Activated CD8-positive, alpha-beta memory T cell treated with anti-CD3 and anti-CD28 coated beads, Interleukin-2, amount 50 U/mL, for 4 hours (primary cell): ENCODE measurements at places on chromosomes 3 and 15.

DNA sequence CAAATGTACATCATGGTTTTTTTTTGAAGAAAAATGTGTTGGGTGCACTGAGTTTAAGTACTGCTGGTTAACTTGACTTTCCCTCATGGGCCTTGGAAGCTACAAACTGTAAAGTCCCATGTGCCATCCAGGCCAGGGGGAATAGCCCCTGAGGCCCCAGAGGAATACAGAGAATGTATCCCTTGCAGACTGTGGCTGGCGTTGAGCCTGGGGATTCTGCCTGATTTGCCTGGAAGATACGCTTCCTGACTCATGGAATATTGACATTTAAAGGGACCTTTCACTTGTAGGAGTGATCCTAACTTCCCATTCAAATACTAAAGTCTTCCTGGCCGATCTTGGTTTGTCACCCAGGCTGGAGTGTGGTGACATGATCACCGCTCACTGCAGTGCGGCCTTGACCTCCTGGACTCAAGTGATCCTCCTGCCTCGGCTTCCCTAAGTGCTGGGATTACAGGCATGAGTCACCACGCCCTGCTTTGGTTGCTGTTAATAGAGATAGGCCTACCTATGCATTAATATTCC is 42.0 kb downstream of the ADAMTSL3 start:
- no peak for DNase-seq

DNA sequence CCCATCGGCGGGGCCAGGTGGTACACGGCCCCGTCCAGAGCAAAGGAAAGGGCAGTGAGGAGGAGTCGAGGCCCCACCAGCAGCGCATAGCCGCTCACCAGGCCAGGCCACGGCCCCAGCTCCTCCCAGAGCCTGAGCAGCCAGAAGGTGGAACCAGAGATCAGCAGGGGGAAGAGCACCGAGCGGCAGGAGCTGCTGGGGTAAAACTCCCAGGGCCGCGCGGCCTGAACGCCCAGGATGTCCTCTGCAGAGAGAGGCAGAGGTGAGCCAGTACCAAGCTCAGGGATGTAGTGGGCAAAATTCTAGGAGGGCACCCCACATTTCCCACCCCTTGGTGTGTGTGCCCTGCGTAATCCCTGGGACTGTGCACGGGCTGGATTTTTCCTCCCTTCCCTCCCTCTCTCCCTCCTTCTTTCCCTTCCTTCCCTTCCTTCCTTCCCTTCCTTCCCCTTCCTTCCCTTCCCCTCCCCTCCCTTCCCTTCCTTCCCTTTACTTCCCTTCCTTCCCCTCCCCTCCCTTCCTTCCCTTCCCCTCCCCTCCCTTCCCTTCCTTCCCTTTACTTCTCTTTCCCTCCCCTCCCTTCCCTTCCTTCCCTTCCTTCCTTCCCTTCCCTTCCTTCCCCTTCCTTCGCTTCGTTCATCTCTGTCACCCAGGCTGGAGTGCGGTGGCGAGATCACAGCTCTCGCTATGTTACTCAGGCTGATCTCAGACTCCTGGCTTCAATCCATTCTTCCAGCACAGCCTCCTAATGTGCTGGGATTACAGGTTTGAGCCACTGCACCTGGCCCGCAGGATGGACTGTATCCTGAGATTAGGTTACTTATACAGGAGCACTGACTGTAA is 6.3 kb upstream of the NCBP2 start:
- no peak for DNase-seq

GRCh38 chr3:8106921-8107320 is 394.7 kb upstream of the LMCD1 start:
- DNase-seq: no peak

DNA sequence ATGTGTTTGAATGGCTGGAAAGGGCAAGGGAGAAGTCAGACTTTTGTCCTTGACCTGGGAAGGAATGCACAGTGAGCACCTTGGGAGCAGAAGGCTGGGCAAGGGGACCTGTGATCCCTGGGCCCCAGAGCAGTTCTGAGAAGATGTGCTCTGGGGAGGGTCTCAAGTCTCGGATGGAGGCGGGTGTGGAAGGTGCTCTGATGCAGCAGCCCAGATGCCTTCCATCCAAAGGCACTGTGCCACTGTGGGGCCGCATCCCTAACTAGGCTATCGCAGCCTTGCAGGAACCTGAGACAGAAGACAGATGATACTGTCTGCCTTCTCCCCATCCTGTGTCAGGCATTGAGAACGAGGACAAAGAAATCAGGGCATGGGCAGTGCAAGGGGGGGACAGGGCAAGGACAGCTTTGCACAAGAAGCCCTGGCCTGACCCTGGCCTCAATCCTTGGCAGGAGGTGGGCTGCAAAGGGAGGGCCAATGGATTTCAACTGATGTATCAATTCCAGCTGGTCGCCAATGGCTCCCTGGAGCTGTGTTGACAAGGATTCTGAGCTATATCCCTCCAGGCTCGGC is 14.6 kb upstream of the PRKCD start:
- DNase-seq: no peak

DNA sequence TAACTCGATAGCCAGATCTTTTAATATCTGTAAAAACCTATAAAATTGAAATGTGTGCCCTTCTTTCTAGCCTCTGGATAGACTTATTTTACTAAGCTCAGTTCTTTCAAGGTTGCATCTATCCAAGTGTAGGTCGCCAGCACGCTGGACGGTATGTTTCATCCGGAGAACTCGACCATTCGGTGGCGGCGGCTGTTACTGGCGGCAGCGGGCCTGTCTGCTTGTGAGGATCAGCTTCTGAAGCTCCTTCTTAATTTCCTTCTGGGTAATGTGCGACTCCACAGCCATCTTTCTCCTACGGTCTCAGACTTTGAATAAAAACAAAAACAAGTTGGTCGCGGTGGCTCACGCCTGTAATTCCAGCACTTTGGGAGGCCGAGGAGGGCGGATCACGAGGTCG is 4.1 kb downstream of the PP2D1 start:
- DNase-seq: no peak

DNA sequence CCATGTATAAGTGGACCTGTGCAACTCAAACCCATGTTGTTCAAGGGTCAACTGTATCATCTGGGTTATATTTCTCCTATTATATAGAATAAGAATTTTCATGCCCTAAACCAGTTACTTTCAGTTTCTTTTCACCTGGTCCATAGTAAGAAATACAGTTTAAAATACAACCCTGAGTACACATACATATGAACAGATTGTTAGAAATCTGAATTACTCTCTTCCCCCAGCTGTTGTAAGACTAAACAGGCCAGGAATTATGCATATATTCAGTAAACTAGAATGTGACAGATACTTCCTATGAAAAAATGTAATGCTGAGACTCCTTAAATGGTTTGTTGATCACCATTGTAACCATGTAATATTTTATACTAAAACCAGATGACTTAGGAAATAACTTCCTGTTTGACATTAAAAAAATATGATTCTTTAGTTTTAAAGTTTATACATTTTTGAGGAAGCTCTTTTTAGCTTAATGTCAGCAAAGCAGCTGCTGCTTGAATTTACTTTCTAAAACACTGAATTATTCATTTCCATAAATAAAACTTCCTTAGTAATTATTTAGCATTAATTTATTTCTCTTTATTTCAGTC is 52.5 kb upstream of the ZCWPW2 start:
- no peak for DNase-seq

- no peak for DNase-seq
Measured at GRCh38 chr3:141100531-141101320, 49.6 kb downstream of the SPSB4 start.

DNA sequence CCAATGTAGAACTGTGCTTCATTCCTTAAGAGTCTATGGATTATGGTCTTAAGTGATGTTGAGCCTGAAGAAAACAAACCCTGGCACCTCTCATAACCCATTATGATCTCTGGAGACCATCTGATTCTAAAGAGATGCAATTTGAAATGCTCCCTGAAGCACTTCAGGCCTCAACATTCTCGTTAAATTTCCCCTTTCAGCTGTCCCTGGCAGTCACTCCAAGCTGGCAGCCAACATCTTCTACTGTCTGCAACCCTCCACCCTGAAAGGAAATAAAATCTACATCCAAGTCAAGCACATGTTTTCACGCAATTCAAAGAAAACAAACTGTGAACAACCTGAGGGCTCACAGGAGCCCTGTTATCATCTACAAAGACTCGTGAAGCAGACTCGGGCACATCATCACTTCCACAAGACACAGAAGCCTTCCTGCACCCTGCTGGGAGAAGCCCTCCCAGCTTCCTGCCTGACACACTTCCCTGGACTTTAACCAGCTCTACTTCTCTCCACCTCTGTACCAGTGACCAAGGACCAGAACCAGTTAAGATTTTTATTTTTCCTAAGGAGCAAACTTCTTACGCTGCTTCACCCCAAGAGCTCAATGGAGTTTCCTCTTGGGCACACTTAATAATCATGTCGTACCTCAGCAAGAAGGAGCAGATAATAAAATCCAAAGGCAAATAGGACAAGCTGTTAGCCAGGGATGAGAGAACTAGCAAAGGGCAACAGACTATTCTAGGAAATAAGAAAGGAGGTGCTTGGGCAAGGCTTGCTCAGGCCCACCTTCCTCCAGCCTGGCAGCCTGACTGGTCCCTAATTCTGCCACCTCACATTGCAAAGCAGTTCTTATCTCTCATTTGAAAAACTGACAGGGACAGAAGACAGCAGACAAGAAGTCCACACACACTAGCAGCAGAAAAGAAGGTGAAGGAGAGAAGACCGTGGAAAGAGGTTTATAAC is 67.1 kb downstream of the MAGI1 start:
- no peak for DNase-seq
